Renal cortical epithelial cell (primary cell): ENCODE measurements at places on chromosomes 6 and 20. TPM values are rescaled to one million over a fixed set of nuclear protein-coding genes. Genes with fewer than 3 reads are reported as not detected.

NRSN2 gene
- 23.8 and 77.9 TPM in 2 replicates for total RNA-seq

LY86 gene
- total RNA-seq = not detected in 2 replicates

RSPO4 gene
- 0.05 TPM in 1 of 2 replicates, not detected in the other for total RNA-seq

HLA-DMB gene
- total RNA-seq = 2.1 and 18.9 TPM in 2 replicates

RAB44 gene
- total RNA-seq = not detected in 2 replicates

SNAI1 gene
- 0.52 and 2.7 TPM in 2 replicates for total RNA-seq

ZSCAN23 gene
- 1.9 and 10.0 TPM in 2 replicates for total RNA-seq

THEMIS gene
- total RNA-seq = not detected in 2 replicates

SNRPB2 gene
- total RNA-seq = 49.1 and 61.3 TPM in 2 replicates

WFDC5 gene
- not detected in 2 replicates for total RNA-seq

RSPH3 gene
- total RNA-seq = 8.2 and 21.1 TPM in 2 replicates

HTR1E gene
- 0.15 TPM in 1 of 2 replicates, not detected in the other for total RNA-seq

TMEM242 gene
- total RNA-seq = 5.2 and 8.6 TPM in 2 replicates

NR2E1 gene
- not detected in 2 replicates for total RNA-seq

AKAP12 gene
- total RNA-seq = 54.4 and 218 TPM in 2 replicates
